ENCODE measurements at places on chromosomes 2 and 18.
A peak's percentile ranks its signal among the peaks of the same experiment; 100 is the strongest.

- DNase-seq, result no peak
Measured at GRCh38 chr2:99255491-99256318, at the start of gene LYG2. Gene LYG2 (minus strand): TSS chr2:99255666. CDS start chr2:99254260, 1,406 bp downstream.

GRCh38 chr2:178928077-178928476, 120.9 kb upstream of the TTN start:
- DNase-seq, result no peak

GRCh38 chr2:230434677-230435324, 18.8 kb downstream of the SP100 start:
- DNase-seq, result no peak

- DNase-seq, result no peak
Measured at GRCh38 chr2:216394881-216395280, 17.4 kb upstream of the SMARCAL1 start.

DNA sequence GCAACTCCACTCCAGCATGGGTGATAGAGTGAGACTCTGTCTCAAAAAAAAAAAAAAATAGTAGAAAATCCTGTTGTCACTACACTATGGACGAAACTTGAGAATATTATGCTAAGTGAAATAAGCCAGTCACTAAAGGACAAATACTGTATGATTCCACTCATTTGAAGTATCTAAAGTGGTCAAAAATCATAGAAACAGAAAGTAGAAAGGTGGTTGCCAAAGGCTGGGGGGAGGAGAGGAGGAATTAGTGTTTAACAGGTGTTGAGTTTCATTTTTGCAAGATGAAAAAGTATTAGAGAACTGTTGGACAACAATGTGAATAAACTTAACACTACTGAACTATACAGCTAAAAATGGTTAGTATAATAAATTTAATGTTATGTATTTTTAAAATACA, 18.8 kb upstream of the RMP24 start:
- DNase-seq, result no peak

- no peak for DNase-seq
Measured at GRCh38 chr2:68997401-68997800, 15.6 kb upstream of the ANTXR1 start.

DNA sequence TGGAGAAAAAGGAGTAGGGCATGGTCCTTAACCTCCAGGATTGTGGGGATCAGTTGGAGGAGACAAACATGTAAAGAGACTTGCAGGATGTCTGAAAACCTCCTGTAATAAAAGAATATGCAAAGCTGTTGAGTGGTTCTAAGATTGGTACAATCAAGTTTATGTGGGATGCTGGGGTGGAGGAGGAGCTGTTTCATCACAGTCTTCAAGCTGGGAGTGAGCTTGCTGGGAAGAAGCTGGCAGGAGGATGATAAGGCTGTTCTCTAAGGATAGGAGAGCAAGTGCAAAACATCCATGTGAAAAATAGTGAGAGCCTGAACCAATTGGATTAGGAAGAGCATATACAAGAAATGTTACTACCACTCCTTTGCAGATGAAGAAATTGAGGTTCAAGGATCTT, 161.9 kb upstream of the CRIM1 start:
- no peak for DNase-seq

DNA sequence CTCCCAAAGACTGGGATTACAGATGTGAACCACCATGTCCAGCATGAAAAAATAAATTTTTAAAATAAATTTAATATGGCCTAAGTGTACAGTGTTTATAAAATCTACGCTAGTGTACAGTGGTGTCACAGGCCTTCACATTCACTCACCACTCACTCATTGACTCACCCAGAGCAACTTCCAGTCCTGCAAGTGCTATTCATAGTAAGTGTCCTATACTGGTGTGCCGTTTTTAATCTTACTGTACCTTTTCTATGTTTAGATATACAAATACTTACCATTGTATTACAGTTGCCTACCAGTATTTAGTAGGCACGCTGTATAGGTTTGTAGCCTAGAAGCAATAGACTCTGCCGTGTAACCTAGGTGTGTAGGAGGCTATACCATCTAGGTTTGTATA, 291.6 kb upstream of the STON1 start:
- no peak for DNase-seq

- no peak for DNase-seq
Measured at GRCh38 chr2:177303939-177304338, 39.4 kb upstream of the NFE2L2 start.

- DNase-seq, result no peak
Measured at GRCh38 chr2:133712369-133712768, 144.1 kb upstream of the NCKAP5 start.

DNA sequence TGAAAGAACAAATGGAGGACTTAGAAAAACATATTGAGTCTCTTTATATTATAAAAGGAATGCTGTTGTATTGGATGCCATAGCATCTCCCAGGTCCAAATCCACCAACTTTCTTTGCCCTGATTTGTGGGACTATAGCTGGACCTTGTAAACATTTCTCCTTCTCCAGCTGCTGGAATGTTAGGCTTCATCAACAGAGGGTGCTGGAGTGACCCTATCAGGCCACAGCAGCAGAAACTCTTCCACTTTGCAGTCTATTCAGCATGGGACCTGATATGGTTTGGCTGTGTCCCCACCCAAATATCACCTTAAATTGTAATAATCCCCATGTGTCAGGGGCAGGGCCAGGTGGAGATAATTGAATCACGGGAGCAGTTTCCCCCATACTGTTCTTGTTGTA, 138.4 kb upstream of the ARL4C start:
- DNase-seq, result no peak

DNA sequence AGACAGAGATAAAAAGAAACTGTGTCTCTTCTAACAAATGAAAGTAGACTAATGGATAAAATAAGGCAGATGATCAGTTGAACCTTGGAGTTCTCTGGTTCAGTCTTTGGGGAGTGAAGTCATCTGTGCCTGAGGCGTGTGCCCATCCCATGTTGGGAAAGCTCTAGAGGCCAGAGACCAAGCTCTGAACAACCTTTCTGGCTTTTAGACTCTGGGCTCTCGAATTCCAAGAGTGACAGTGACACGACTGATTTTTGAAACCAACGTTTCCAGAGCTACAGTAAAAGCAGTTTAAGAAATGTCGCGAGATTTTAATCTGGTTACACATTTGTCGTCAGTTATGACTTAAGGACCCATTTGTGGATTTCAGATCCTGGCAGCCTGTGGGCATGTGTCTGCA, 83.7 kb upstream of the APCDD1 start:
- no peak for DNase-seq

- no peak for DNase-seq
Measured at GRCh38 chr2:143503280-143503679, 374.1 kb downstream of the ARHGAP15 start.

GRCh38 chr18:71075147-71075546, 786.3 kb downstream of the SOCS6 start:
- no peak for DNase-seq

DNA sequence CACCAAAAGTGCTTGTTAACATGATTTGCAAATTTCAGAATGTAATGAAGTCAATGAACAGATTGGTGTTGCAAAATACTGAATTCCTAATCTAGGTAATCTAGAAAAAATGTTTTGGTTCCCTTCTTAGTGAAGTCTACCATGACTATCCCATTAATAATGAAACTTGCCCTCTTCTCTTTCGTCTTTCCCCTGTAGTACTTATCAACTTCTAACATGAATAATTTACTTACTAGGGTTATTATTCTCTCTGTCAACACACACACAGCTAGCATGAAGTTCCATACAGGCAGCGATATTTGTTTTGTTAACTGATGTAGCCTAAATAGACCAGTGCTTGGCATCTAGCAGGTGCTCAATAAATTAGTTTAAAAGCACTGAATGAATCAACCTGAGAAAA, 160.2 kb downstream of the NCK2 start:
- no peak for DNase-seq

GRCh38 chr2:173961346-173961705, 3.8 kb downstream of the SP3 start:
- no peak for DNase-seq

DNA sequence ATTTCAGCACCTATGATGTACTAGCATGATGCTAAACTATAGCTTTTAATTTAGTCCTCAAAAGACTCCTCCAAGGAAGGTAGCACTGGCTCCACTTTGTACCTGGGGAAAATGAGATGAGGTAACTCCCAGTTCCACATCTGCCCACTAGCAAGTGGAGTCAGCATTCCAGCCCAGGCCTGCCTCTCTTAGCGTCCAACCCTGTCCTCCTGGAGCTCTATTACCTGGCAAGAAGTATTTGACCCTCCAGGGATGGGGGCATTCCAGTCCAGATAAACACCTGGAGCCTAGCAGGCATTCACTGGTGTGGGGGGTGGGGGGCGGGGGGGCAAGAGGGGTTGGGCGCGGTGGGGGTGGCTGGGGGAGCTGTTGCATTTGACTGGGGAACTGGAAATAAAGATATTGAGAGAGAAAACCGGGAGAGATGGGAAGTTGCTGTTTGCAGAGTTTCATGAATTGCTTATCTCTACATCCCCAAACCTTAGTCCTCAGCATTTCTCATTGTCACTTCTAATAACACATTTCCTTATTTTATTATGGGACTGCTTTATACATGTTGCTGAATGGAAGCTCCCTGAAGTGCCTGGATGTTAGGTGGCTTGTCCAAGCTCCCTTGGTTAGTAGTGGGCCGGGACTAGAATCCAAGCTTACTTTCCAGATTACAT, 22.0 kb upstream of the FZD5 start:
- no peak for DNase-seq

- no peak for DNase-seq
Measured at GRCh38 chr2:42638080-42638784, 69.8 kb downstream of the MTA3 start.

GRCh38 chr2:180359522-180360282, 352.6 kb upstream of the CWC22 start:
- DNase-seq, result peak; percentile 8

- no peak for DNase-seq
Measured at GRCh38 chr2:145050134-145050533, 530.2 kb upstream of the ZEB2 start.

DNA sequence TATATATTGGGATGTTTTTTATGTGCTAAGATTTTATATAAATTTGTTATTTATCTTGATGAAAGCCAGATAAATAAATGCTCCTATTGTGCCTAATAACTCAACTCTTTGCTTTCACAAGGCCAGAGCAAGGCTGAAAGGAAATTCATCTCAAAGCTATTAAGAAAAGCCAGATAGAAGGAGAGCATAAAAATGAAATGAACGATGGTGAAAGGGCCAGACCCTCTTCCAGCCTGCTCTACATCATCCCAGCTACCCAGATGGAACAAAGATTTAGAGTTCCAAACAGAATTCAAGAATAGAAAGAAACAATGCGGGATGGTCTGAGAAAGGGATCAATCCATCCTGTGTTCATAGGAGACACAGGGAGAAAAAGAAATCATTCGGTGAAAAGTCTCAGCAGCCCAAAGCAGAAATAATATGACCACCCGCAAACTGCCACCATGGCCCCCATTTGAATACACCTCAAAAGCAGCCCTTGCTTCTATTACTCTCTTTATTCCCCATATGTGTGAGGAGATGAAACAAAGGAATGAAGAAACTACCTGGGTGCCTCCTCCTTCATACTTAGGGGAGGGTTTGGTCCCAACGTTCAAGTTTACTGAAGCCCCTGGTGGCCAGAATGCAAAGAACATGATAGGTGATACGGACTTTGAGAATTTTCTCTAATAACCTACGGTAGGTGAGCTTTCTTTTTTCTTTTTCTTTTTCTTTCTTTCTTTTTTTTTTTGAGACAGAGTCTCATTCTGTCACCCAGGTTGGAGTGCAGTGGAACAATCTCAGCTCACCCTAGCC, 110.1 kb upstream of the FBXO11 start:
- peak; percentile 29 for DNase-seq

DNA sequence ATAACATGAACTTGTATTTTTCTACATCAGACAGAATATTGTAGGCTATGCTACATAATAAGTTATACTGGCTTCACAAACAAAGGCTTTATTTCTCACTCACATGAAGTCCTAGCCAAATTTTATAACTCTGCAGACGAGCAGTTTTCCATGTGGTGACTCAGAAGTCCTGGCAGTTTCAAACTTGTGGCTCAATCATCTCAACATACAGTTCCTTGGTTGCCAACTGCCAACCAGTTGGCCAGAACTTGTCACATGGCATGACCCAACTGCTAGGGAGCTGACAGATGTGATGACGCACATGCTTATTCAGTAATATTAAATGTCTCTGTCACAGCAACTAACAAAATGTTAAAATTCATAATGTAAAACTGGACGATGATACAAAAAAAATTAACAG, 63.8 kb upstream of the ZC3H15 start:
- no peak for DNase-seq

GRCh38 chr2:46445556-46445955, 33.8 kb upstream of the TMEM247 start:
- no peak for DNase-seq

DNA sequence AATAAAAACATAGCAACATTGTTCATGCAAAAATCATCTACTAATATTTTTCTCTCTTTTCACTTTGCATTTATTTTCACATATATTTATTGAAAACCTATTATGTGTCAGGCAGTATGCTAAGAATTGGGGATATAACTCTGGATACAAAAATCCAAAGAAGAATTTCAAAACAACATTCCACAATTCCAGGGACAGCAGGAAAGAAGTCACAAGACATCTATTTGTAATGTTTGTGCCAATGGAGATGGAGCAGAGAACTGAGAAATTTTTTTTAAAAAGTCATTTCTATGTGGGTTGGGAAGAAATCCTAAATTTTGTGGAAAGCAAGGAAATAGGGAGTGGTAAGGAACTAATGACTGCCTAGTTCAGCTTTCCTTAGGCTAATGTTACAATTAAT, 128.6 kb upstream of the TLK1 start:
- DNase-seq, result no peak

DNA sequence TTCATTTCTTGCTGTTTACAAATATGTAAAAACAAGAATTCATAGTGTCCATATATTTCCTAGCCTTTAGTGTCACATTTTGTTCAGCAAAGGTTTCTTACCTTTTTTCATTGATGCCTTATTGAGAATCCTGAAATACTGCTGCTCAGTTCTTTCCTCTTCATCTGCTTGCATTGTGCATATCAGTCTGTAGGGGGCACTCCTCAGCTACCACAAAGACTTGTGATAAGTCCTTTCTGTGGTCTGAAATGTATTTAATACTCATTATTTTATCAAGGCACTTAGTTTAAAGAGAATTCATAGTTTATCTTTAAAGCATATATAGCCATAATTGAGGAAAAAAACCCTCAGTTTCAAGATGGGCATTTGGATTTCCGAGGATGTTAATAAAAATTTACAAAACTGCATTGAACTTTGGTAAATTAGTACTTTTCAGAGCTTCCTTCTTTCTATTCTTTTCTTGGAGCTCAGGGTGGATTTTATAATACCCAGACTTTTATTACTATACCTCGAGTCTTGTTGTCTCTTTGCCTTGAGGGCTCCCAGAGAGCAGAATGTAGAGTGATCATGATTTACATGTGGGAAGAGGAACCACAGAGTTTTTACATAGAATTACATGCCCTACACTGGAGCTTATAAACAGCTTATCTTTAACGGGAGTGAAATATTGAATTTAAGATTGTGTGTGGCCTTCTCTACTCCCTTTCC, 570.1 kb downstream of the PLCL1 start:
- no peak for DNase-seq

Data from HCT116 (cell line).